ENCODE measurements at places on chromosomes 6 and 20.

GRCh38 chr6:123462152-123462551 is 174.6 kb downstream of the TRDN start:
- DNase-seq, result no peak

GRCh38 chr6:122567034-122567433 is 43.2 kb upstream of the PKIB start:
- no peak for DNase-seq

- DNase-seq, result no peak
Observed at GRCh38 chr20:38342216-38342615, 4.1 kb upstream of the LBP start.

DNA sequence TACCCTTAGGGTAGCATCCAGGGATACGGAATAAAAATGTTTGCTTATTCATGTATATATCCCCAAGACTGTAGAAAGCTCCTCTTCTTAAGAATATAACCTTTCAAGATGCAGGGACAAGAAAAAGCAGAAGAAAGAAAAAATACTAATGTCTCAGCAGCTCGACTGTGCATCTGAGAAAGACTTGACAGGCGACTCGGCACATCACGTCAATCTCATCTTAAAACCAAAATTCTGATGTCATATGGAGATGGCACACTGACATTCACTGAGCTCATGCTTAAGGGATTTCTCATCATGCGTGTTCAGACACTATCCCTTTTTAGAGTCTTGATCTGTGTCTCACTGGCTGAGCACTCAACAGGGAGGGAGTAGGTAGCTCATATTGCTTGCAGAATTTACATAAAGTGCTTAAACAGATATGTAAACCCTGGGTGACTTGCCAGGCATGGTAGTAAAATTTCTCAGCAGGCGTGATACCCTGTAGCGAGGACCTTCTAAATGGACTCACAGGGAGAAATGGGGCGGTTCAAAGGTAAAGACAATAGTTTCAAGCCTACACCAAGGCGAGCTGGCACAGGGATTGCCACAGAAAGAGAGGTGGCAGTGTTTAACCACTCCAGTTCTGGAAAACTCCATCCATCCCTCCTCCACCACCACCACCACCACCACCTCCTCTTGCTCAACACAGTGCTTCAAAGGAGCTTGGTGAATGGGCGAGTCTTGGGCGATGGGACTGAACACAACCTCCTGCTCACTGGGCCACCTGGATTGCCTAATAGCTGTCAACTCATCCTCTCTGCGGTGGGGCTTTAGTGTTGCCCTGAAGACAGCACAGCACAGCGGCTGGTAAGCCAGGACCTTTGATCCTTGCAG is 330.5 kb downstream of the TFAP2A start:
- DNase-seq, result no peak

DNA sequence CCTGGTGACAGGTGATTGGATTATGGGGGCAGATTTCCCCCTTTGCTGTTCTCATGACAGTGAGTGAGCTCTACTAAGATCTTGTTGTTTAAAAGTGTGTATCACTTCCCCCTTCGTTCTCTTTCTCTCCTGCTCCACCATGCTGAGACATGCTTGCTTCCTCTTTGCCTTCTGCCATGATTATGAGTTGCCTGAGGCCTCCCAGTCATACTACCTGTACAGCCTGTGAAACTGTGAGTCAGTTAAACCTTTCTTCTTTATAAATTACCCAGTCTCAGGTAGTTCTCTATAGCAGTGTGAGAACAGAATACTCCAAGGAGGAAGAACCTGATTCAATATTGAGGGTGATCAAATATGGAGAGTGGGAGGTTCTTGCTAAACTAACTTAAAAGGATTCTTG is 724.9 kb downstream of the DOK5 start:
- no peak for DNase-seq

GRCh38 chr6:166745801-166746668 is 119.0 kb upstream of the RPS6KA2 start:
- DNase-seq, result no peak

- DNase-seq, result no peak
Observed at GRCh38 chr20:58559368-58559729, 44.1 kb upstream of the APCDD1L start.

GRCh38 chr6:97160280-97160679 is 122.7 kb downstream of the MMS22L start:
- no peak for DNase-seq

DNA sequence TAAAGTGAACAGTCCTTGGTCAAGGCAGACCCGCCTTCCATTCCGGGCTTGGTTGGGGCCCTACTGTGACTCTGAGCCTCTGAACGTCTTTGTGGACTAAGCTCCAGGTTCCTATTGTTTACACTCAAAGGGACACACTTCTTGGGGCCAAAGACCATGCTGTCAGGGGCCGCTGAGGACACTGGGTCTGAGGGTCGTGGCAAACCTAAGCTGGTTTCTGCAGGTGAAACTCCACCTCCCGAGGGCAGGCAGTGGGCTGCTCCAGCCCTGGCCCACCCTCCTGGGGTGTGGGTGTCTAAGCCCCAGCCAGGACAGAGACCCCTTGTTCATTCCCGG is 43.1 kb downstream of the DSTN start:
- DNase-seq, result no peak

DNA sequence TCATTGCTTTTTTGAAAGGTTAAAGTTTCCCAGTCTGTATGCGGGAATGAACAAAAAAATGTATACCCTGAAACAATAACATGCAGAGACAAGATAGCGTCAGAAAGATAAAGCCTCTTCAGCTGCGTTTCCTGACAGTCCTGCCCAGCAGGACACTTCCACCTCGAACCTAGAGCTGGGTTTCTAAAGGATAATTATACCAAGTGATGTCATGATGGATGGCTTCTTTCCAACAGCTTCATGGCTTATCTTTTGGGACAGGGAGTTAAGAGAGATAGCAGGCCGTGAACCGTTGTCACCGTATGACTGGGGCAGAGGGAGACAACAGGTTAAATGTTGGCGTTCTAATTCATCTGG is 267.6 kb upstream of the SGK1 start:
- DNase-seq, result no peak

DNA sequence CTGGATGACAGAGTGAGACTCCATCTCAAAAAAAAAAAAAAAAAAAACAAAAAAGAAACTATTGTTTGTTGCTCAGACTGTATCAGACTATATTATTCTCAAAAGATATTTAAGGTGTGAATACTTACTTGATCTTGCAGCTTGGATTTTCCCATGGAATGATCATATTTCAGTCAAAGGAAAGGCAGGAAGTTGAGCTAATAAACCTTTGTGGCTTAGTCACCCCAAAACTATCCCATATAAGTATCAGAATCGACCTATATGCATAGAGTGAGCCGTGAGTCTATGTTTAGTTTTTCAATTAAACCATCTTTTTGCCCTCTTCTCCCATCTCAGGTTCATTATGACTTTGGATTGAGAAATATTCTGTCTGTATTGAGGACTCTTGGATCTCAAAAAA is 152.6 kb downstream of the DNAH8 start:
- DNase-seq, result no peak

- no peak for DNase-seq
Observed at GRCh38 chr6:38024908-38025307, 205.4 kb downstream of the ZFAND3 start.

DNA sequence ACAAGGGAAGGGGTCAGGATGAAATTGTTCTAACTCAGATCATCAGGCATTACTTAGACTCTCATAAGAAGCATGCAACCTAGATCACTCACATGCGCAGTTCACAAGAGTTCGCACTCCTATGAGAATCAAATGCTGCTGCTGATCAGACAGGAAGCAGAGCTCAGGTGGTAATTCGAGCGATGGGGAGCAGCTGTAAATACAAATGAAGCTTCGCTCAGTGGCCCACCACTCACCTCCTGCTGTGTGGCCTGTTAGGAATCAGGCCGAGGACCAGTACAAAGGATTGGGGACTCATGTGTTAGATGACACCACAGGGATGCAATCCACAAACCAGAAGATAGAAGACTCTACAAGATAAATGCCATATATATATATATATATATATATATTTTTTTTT is 31.5 kb upstream of the TOP1 start:
- DNase-seq, result no peak

DNA sequence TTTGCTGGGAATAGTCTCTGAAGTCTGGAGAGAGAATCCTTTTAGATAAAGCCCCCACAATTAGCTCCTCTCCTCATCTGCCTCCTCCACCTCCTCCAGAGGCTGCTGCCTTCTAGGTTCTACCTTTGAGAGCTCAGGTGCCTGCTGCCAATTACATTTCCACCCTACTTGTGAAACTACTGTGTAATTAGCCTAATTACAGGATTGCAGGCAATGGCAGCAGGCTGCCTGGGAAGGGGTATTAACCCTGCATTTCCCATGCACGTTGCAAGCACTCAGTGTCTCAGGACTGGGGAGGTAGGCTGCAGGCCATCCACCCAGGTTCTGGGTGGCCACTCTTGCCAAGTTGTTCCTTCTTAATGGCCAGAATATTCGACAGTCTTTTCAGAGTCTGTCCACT is 215.6 kb upstream of the ZNF217 start:
- no peak for DNase-seq

DNA sequence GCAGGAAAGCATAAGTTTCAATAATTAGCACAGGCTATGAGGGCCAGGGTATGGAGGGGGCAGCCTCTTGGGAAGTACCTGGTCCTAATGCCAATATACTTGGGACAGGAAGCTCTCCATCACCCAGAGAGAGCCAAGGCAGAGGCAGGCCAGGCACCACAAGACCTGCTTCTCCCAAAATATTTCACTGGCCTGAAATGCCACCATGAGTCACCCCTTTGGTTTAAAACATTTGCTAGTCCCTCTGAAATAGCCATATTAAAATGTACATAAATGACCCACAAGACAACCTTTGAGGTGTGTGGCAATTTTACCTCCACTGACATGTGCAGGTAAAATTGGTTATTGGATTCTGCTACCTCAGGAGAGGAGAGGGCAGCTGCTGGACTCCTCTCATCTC is 23.4 kb upstream of the SCUBE3 start:
- DNase-seq, result no peak

- no peak for DNase-seq
Observed at GRCh38 chr20:41329435-41330342, 10.9 kb upstream of the LPIN3 start.

DNA sequence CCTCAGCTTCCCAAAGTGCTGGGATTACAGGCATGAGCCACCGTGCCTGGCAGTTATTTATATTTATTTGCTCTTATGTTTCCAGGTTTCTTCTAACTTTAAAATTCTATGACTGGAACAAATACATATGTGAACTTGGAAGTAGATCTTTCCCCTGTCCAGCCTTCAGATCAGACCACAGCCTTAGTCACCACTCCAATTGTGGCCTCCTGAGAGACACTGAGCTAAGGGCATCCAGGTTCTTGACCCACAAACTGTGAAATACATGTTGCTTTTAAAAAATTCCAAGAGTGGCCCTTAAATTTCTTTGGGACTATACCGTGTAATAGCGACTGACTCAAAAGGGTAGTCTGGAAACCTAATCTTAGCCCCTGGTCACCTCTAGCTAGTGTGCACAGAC is 1.5 kb upstream of the ADGRG6 start:
- no peak for DNase-seq

- no peak for DNase-seq
Observed at GRCh38 chr6:67094431-67094946, 1387.5 kb upstream of the EYS start.

- DNase-seq, result no peak
Observed at GRCh38 chr6:89009624-89010059, 46.2 kb upstream of the RNGTT start.

- DNase-seq, result no peak
Observed at GRCh38 chr6:32151863-32152768, at the start of gene PRRT1. TSS of gene PRRT1 (minus strand) at chr6:32151939. CDS start at chr6:32151827, 112 bp downstream.

DNA sequence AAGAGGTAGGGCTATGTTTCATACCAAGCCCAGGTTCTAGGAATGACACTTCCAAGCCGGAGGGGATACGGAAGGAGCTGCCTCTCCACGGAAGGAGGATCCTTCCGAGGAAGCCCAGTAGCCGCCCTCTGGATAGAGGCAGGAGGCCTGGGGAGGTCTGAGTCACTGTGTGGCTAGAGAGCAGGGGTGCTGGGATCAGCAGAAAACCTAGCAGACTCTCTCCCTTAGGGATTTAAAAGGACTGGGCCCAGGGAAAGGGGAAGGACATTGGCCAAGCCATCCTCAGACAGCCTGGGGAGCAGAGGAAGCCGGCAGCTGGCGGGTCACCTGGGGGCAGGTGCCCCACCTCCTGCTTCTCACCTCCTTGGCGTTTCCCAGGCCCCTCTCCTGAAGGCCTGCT is 36.6 kb upstream of the NFATC2 start:
- no peak for DNase-seq

DNA sequence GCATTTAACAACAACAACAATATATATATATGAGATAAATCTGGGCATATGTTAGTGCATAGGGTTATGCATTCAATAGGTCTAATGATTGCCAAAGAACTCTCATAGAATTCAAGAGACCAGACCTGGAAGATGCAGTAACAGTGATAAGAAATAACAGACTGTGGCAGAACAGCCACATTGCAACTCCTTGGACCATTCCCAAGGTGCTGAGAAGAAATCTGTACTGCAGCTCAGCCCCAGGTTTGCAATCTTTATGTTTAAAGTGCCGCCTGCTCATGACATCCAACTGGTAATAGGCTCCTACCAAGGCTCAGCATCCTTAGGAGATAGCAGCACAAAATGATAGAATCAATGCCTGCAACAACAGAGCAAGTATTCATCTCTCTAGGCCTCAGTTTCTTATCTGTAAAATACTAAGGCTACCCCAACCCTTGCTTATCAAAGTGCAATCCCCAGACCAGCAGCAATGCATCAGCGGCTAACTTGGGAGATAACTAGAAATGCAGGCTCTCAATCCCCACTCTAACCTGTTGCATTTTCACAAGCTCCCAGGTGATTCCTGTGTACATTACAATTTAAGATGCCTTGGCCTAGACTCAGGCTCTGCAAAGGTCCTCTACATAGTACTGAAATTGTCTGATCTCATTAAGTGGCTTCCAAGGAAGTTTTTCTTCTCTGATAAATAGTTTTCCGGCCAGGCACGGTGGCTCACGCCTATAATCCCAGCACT is 30.6 kb upstream of the PIM1 start:
- DNase-seq, result no peak

DNA sequence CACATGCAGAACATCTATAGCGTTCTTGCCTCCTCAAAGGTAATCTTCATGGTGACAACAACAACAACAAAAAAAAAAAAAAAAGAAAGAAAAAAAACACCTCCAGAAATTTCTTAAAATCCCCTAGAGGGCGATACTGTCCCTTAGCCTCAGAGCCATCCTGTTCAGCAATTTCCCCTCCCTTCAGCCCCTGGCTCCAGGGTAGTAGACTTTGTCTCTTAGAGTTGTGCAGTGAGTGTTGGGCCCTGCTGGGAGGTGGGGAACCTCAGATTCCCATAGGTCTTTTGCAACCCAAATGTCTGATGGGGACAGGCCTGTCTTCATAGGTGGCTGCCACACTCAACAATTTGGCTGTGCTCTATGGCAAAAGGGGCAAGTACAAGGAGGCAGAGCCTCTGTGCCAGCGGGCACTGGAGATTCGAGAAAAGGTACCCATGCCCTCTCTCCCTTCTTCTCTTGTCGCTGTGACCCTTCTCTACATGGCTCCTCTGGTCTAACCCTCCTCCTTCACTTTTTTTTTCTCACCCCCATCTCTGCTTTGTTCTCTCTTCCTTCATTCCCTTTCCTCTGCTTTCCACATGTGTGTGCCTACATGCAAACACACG is 6.0 kb upstream of the PTK7 start:
- no peak for DNase-seq

- no peak for DNase-seq
Observed at GRCh38 chr20:37053230-37053950, 42.4 kb downstream of the RBL1 start.

- DNase-seq, result no peak
Observed at GRCh38 chr6:45741437-45742171, 274.1 kb downstream of the CLIC5 start.
